ENCODE measurements at places on chromosomes 16 and 17.

GRCh38 chr16:86768999-86769398 lies 190.7 kb downstream of the FOXL1 start:
- no peak for DNase-seq

- no peak for DNase-seq
Measured at GRCh38 chr17:79627184-79627765, 16.4 kb upstream of the RBFOX3 start.

DNA sequence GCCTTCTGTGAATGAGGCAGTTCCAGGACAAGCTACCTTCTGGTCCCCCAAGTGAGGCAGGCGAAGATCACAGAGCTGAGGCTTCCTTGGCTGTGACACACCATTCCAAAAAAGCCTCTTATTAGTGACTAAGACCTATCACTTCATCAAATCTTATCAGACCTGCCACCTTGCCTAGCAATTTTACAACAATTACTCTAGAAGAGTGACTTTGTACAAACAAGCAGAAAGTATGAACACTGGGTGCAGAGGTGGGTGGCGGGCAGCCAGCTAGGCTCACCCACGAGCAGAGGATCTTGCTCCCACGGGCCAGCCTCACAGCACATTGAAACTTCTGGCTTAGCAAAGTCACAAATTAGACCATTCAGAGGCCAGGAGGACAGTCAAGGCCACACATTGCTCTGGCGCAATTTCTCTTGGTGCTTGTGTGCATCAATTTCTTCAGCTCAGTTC lies 2.2 kb upstream of the ICAM2 start:
- DNase-seq: no peak

- DNase-seq: no peak
Measured at GRCh38 chr16:19882646-19883045, 2.0 kb downstream of the GPRC5B start.

DNA sequence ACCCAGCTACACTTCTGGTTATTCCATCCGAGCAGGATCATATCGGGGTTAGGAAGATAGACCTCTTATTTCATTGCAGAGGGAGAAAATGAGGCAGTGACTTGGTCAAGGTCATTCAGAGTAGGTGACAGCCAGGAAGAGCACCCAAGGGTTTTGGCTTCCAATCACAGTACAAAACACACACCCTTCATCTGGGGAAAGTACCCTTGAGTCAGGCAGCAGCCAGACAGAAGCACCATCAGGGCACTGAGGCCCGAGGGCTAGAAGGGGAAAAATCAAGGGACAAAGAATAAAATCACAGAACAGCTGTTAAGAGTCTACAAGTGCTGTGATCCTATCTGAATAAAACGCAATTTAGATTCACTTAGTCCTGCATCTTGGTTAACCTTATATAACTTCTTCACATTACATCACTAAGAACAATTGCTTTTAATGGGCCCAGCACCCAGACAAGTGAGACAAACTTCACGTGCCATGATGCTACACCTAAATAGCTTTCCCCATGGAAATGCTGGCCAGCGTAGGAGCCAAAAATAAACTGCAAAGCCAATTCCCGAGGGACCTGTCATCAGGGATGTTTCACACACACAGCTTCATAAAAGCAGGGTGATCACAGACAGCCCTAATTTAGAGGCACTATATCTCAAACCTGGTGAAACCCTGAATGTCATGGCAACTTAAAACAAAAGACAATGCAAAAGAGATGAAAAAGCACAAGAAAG lies 4.9 kb downstream of the UBE2O start:
- no peak for DNase-seq

- no peak for DNase-seq
Measured at GRCh38 chr17:3622977-3623594, 13.0 kb downstream of the SHPK start.
